ENCODE measurements at places on chromosomes 6 and 20. TPM values are rescaled to one million over a fixed set of nuclear protein-coding genes. Genes with fewer than 3 reads are reported as not detected.

The CRISP2 gene
- not detected for total RNA-seq

The IFNGR1 gene
- 73.6 TPM for total RNA-seq

The HSPA1L gene
- 1.2 TPM for total RNA-seq

The FOXS1 gene
- total RNA-seq: 1.1 TPM

The BPIFA2 gene
- total RNA-seq: not detected

The TCP11 gene
- 0.46 TPM for total RNA-seq

The NKAPL gene
- total RNA-seq: 1.9 TPM

The TMEM200A gene
- 402 TPM for total RNA-seq

The SMLR1 gene
- total RNA-seq: not detected

The PRPH2 gene
- 4.9 TPM for total RNA-seq

The KCNK16 gene
- not detected for total RNA-seq

The UBE2C gene
- 2.1 TPM for total RNA-seq

The COX4I2 gene
- not detected for total RNA-seq

The KCNK15 gene
- total RNA-seq: 0.09 TPM

The SEMG2 gene
- not detected for total RNA-seq

The EDN3 gene
- not detected for total RNA-seq

The HLA-DQA1 gene
- total RNA-seq: not detected

The SLC13A3 gene
- total RNA-seq: 1.5 TPM

The IL20RA gene
- total RNA-seq: not detected

The OR2H1 gene
- not detected for total RNA-seq

The PRIM2 gene
- total RNA-seq: 29.3 TPM

The CALHM5 gene
- total RNA-seq: 6.1 TPM

The HLA-DQB2 gene
- not detected for total RNA-seq

The TFAP2D gene
- total RNA-seq: not detected

The SMPDL3A gene
- total RNA-seq: 24.1 TPM

The TBX18 gene
- total RNA-seq: 3.6 TPM

The PSORS1C1 gene
- 0.89 TPM for total RNA-seq

The PRRT1 gene
- total RNA-seq: 0.09 TPM

The RAD21L1 gene
- total RNA-seq: 0.59 TPM

The TP53TG5 gene
- total RNA-seq: not detected

The PRL gene
- total RNA-seq: not detected

The SLC32A1 gene
- total RNA-seq: not detected

The TSBP1 gene
- not detected for total RNA-seq

The REV3L gene
- 23.8 TPM for total RNA-seq

The RNF182 gene
- total RNA-seq: 0.30 TPM

The PCK1 gene
- total RNA-seq: not detected

The MLIP gene
- not detected for total RNA-seq

The CD24 gene
- total RNA-seq: 7.2 TPM

The CLVS2 gene
- total RNA-seq: under 0.01 TPM

The CGA gene
- total RNA-seq: not detected

The PPP1R14C gene
- total RNA-seq: under 0.01 TPM

The SPATS1 gene
- total RNA-seq: not detected

The CALHM4 gene
- not detected for total RNA-seq

The HSPA12B gene
- not detected for total RNA-seq

The SLC22A1 gene
- total RNA-seq: 1.4 TPM

The CST1 gene
- not detected for total RNA-seq

The PTCHD4 gene
- 5.9 TPM for total RNA-seq

The PDSS2 gene
- 11.6 TPM for total RNA-seq

The SLC25A27 gene
- 2.4 TPM for total RNA-seq

The ACTL10 gene
- total RNA-seq: 2.7 TPM

The EYA2 gene
- total RNA-seq: not detected

The NHSL1 gene
- 7.4 TPM for total RNA-seq

The TNFRSF21 gene
- total RNA-seq: 12.8 TPM

The PGC gene
- total RNA-seq: not detected

The PREP gene
- 30.0 TPM for total RNA-seq

Data from smooth muscle cell of the umbilical artery (primary cell).